ENCODE measurements at places on chromosomes 7 and 10. TPM values are rescaled to one million over a fixed set of nuclear protein-coding genes. Genes with fewer than 3 reads are reported as not detected.

INTS15 gene
- 12.5 TPM for total RNA-seq

ATG9B gene
- total RNA-seq = not detected

NEBL gene
- total RNA-seq = 304 TPM

HOXA11 gene
- total RNA-seq = not detected

MUC3A gene
- total RNA-seq = not detected

LRRN3 gene
- total RNA-seq = 66.7 TPM

NPC1L1 gene
- total RNA-seq = not detected

RAB19 gene
- total RNA-seq = not detected

VAX1 gene
- not detected for total RNA-seq

WNT8B gene
- not detected for total RNA-seq

RSU1 gene
- total RNA-seq = 45.4 TPM

TFPI2 gene
- total RNA-seq = 5.9 TPM

HOXA7 gene
- not detected for total RNA-seq

RAPGEF5 gene
- 32.5 TPM for total RNA-seq

RNF148 gene
- not detected for total RNA-seq

C10orf67 gene
- total RNA-seq = 0.16 TPM

OR6B1 gene
- total RNA-seq = not detected

SPDYE1 gene
- not detected for total RNA-seq

LBX1 gene
- not detected for total RNA-seq

MAT1A gene
- not detected for total RNA-seq

TMEM209 gene
- 8.8 TPM for total RNA-seq

ADRB1 gene
- 32.8 TPM for total RNA-seq

SDK1 gene
- 3.1 TPM for total RNA-seq

GNG11 gene
- 18.2 TPM for total RNA-seq

VPS37D gene
- total RNA-seq = 1.6 TPM

LOXL4 gene
- 1.6 TPM for total RNA-seq

COBL gene
- total RNA-seq = 26.3 TPM

PPP1R3C gene
- 250 TPM for total RNA-seq

GBX1 gene
- not detected for total RNA-seq

SSBP1 gene
- 119 TPM for total RNA-seq

AGR3 gene
- total RNA-seq = not detected

ADRA2A gene
- 1.4 TPM for total RNA-seq

PILRA gene
- total RNA-seq = 6.2 TPM

ABCB4 gene
- total RNA-seq = 4.2 TPM

PRPS1L1 gene
- not detected for total RNA-seq

RPA3 gene
- 18.0 TPM for total RNA-seq

SHTN1 gene
- total RNA-seq = 3.2 TPM

NME8 gene
- not detected for total RNA-seq

DNAH11 gene
- 2.8 TPM for total RNA-seq

PTPN20 gene
- 7.5 TPM for total RNA-seq

TLX1 gene
- total RNA-seq = not detected

PRR15 gene
- 26.3 TPM for total RNA-seq

ZDHHC6 gene
- total RNA-seq = 12.8 TPM

AKR1B15 gene
- not detected for total RNA-seq
